ENCODE measurements at places on chromosomes 5 and 9.

DNA sequence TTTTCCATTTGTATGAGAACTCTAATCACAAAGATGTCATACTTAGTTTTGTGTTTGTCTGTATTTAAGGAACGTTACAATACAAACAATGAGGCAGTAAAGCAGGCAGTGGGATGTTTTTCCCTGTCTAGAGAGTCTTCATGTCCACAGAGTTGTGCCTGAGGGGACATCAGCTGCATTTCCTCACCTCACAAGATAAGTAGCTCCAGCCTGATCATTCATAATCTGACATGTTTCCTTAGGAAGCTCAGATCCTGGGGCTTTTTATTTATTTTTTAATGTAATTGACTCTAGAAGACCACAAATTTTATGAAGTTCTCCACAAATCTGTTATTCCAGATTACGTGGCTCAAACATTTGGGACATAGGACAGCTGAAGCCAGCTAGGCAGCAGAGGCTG is 78.5 kb downstream of the SPTLC1 start:
- DNase-seq, result no peak

- DNase-seq, result no peak
Measured at GRCh38 chr5:99133921-99134320, 205.1 kb upstream of the CHD1 start.

DNA sequence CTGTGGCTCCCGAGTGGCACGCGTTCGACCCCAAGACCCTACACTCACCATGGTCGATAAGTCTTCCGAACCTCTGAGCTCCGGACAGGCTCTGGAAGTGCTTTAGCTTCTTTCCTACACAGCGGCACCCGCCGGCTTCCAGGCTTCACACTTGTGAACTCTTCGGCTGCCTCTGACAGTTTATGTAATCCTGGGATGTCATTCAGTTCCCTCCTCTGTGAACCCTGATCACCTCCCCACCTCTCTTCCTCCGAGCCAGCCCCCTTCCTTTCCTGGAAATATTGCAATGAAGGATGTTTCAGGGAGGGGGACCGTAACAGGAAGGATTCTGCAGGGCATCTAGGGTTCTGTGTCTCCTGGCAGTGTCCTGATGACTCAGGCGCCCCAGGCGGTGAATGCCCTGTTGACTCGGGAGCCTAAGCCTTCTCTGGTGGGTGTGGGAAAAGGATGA is at the start of gene CD14:
Gene CD14 (minus strand): TSS at position 155 of the 451 bp plus-strand sequence. CDS start 104 bp downstream, at position 51.
- no peak for DNase-seq

DNA sequence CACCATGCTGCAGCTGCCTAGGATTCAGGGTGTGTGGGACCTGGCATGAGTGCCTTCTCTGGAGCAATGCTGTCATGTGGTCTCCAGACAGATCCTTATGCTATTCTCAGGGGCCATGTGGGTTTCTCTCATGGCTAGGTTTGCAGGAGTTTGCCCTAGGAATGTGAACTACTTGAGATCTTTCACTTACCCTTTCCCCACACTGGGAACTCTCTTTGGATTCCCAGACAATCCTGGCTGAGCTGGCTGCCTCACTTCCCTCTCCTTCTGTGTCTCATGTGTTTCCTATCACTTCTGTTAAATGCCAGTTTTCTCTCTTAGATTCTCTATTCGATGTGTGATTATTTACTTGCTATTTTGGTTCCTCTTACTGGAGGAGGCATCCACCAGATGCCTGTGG is 270.2 kb upstream of the RASA1 start:
- no peak for DNase-seq

- DNase-seq, result no peak
Measured at GRCh38 chr5:170252720-170253350, 20.1 kb downstream of the C5orf58 start.

DNA sequence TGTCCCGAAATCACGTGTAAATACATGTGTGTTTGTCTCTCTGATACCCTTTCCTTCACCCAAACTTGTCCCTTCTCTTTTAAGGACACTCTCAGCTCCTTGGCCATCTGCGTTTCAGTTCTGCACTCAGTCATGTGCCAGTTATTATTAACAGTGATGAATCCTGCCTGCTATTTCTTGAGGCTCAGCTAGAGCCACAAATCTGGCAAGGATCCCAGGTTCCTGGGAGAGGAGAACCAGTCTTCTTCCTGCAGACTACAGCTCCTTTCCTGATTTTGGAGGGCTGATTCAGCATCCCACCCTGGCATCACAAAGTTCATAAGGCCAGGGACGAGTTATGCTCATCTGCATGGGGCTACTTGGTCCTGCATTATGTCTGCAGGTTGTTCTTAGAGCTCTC is 5.6 kb downstream of the MAMDC2 start:
- no peak for DNase-seq

GRCh38 chr9:94687451-94687850 is 39.0 kb upstream of the AOPEP start:
- DNase-seq, result no peak

DNA sequence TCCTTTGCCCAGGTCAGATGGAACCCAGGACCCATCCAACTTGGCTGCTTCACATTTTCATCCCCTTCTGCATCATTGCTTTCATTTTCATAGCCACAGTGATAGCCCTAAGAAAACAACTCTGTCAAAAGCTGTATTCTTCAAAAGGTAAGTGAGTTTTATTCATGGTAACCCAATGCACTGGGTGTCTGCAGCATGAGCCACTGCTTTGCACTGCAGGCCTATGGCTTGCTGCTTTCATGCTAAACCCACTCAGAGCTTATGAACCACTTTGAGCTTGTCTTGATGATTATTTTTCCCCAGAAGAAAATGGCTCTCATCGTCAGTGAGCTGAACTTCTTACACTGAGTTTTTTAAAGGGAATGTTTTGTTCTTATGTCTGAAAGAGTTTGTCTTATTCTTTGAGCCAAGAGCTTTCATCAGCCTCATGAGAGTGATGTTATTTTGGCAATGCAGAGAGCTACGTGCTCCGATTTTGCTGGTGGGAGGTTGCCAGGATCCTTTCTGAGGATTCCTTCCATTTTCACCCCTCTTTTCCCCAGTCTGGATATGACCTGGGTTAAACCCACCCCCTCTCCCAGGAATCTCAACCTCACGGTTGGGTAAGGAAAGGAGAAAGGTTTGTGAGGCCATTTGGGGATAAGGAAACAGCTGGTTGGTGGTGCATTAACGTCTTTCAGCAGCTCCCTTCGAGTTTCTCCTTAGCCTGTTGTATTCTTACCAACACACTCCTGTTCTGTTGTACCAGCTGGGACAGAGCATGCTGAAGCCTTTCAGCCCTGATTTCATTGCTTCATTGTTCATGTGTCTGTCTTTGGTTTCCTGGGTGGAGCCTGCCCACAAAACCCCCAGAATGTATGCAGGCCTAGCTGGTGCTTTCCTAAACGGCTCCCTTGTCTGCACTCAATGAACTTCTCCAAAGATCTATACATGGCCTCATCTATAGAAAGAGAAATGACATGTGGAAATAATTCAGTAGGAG is 47.6 kb downstream of the PDCD1LG2 start:
- DNase-seq, result no peak

GRCh38 chr5:78534905-78535200 is 113.7 kb downstream of the LHFPL2 start:
- no peak for DNase-seq

DNA sequence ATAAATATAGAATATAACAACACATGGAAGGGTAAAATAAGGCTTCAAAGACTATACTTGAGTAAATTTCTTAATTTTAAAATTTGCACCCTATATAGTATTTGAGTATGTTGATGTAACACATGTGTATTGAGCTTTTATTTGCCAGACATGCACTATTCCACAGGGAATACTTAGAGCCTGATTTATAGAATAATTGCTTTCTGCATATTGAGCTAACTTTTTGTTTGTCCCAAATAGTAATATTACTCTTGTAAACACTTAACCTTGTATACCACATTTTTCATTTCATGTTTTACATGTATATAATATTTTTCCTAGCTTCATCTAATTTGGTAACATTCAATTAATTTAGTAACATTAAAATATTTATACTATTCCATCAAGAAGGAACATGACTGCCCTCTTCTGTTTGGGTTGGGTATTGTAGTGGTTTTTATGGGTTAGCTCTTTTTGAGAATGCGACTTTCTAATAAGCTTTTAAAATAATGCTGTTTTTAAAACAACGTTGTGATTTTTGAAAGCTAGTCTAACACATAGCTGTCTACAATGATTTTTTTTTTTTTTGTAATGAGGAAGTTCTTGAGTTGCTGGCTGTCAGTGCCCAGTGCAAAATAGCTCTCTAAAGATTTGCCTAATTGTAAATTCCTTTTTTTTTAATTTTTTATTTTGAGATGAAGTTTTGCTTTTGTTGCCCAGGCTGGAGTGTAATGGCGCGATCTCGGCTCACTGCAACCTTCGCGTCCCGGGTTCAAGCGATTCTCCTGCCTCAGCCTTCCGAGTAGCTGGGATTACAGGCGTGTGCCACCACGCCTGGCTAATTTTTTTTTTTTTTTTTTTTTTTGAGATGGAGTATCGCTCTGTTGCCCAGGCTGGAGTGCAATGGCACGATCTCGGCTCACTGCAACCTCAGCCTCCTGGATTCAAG is 4.8 kb downstream of the SUB1 start:
- no peak for DNase-seq

GRCh38 chr5:142716963-142717362 is 31.1 kb upstream of the FGF1 start:
- no peak for DNase-seq

DNA sequence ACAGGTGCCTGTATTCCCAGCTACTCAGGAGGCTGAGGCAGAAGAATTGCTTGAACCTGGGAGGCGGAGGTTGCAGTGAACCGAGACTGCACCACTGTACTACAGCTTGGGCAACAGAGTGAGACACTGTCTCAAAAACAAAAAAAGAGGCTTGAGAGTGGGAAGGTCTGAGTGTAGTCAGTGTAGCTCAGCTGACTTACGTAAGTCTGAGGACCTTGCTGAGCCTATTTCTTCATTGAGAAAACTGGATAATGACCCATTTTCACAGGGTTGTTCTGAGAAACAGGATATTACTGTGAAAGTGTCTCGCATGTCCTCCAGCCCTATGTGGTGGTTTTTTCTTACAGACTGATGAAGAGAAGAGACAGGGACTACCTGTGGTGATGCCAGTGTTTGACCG is 66.7 kb downstream of the WDR41 start:
- DNase-seq, result no peak

- DNase-seq, result no peak
Measured at GRCh38 chr9:16202914-16203728, 650.3 kb downstream of the CCDC171 start.

All from stimulated activated CD4-positive, alpha-beta T cell treated with anti-CD3 and anti-CD28 coated beads, Interleukin-1b, Interleukin-23, amount 100 ng/mL, for 4 hours (primary cell).